Stimulated activated CD4-positive, alpha-beta T cell treated with anti-CD3 and anti-CD28 coated beads, TNF-alpha, amount 100 ng/mL, for 1 hour (primary cell): ENCODE measurements at places on chromosomes 2 and 18.

GRCh38 chr2:110115291-110116032 lies at the start of gene MALL:
TSS of gene MALL (minus strand) at chr2:110115822. CDS start at chr2:110115792, 30 bp downstream.
- no peak for DNase-seq

DNA sequence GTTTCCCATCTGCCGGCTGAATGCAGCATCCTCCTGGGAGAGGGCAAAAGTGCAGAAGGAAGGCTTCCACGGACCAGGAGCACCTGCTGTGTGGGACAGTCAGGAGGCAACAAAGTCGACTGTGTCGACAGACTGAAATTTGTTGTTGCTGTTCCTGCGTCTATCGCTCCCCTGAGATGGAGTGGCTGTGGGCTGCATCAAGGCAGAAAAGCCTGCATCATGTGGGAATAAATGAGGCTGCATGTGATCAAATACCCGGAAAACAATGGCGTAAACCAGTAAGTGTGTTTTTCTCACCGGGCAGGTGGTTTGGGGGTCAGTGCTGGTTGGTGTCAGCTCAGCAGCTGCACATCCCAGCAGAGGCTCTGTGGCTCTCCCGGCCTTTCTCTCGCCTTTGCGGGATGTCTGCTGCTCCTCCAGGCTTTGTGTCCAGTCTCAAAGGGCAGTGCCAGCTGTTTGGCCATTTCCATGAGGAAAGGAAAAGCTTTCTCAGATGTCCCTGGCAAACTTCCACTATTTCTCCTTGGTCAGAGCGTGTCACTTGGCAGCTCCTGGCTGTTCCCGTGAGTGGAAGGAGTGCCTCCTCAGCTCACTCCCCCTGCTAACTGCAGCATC lies 262.4 kb downstream of the NDUFA10 start:
- DNase-seq = no peak

- DNase-seq = no peak
Observed at GRCh38 chr18:24388957-24389356, 8.7 kb downstream of the OSBPL1A start.

DNA sequence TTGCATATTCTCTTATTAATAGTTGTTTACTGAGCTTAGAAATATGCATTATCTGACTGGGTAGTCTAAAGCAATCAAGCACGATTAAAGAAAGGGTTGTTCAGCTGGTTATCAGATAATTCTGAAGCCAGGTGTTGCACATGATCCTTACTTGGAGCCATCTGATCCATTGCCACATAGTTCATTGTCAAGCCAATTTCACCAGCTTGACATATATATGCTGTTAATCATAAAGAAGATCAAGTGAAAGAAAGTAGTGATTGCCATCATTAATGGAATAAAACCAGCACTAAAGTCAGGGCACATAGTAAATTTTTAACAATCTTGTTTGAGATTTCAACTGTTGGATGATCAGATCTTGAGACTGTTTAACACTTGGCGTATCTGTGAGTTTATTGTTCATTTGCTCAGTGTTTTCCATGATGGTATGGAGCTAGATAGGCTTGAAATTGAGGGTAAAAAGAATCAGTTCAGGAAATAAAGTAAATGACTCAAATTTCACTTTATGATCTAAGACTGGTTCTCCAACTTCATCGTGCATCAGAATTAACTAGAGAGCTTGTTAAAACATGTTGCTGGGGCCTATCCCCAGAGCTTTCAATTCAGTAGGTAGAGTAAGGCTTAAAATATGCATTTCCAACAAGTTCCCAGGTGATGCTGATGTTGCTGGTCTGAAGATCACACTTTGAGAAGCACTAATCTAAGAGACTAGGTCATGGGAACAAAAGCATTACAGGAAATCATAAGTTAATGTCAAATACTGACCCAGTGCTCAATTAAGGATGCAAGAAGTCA lies 539.6 kb downstream of the SATB2 start:
- DNase-seq = no peak

DNA sequence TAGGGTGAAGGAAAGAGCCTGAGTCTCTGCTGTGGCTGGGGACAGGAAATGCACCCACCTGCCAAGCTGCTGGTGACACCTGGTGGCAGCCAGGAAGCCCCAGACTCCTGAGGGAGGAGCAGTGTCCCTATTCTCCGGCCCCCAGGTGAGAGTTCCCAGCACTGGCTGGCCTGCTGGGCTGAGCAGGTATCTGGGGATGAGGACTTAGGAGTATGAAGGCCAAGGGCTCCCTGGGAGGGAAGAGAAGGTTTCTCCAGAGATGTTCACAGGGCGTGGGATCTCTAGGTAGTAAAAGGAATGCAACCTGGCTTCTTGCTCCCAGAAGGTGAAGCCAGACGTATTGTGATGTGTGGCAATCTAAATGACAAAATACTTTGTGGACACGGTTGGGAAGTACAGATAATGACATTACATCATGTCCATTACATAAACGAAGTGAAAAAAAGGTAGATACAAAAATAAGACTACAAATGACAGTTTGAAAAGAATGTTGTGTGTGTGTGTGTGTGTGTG lies 75.8 kb upstream of the SLC1A4 start:
- no peak for DNase-seq

DNA sequence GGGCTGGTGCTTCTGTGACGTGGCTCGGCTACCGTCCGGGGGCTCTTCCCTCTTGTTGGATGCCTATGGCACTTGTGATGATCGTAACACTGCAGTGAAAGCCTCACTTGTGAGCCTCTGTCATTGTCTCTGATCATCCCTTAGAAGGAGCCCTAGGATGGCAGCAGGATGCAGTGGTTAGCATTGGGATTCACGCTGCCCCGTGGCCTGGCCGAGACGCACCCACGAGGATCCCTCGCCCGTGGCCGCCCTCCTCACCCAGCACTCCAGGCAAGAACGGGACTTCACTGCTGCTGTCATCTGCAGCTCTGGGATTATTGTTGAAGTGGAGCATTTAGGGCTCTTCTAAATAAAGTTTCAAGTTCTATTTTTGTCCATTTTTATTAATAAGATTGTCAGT lies 46.8 kb upstream of the CTDP1 start:
- DNase-seq = no peak

- DNase-seq = no peak
Observed at GRCh38 chr2:31812051-31812798, 198.6 kb downstream of the MEMO1 start.

DNA sequence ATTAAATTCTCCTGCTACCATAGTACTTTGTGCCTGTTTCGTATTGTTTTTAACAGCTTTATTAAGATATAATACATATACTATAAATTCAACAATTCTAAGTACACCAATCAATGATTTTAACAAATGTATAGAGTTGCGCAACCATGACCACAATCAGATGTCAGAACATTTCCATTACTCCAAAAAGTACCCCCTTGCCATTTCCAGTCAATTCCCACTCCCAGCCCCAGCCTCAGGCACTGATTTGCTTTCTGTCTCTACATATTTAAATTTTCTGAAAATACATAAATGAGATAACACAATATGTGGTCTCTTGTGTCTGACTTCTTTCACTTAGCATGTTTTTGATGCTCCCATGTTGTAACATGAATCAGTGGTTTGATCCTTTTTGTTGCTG lies 193.9 kb downstream of the FIGN start:
- DNase-seq = no peak

DNA sequence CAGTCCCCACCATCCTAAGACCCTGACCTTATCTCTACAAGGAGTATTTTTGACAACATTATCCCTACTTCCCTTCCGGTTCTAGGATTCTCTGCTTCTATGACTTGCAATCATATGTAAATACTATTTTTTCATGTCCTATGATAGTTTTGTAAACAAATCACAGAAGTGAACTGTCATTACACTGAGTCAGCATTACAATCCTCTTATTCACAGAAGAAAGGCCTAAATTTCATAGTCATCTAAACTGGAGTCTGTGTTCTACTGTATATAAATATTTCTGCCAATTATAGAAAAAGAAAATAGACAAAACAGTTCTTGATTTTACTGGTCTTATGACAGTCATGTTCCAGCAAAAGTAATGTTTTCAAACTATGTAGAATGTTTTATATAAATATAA lies 265.1 kb downstream of the NCKAP5 start:
- DNase-seq = no peak

GRCh38 chr2:119202610-119203310 lies 20.9 kb upstream of the STEAP3 start:
- no peak for DNase-seq

DNA sequence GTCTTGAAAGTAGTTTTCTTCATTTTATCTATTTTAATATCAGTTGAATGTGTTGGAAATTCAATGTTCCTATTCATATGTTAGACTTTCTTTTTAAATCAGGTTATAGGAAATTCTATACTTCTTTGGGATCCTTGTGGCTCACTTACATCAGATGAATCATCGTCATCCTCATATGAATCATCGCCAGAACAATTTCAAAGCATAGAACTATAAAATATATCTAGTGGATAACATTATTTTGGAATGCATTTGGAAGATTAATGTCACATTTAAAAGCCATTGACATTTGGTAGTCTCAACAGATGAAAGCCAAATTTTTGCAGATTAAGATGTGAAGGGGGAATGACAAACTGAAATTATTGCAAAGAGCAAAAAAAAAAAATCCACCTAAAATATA lies 94.1 kb downstream of the FAM161A start:
- no peak for DNase-seq

- DNase-seq = no peak
Observed at GRCh38 chr2:7127156-7127555, 209.9 kb downstream of the RNF144A start.

DNA sequence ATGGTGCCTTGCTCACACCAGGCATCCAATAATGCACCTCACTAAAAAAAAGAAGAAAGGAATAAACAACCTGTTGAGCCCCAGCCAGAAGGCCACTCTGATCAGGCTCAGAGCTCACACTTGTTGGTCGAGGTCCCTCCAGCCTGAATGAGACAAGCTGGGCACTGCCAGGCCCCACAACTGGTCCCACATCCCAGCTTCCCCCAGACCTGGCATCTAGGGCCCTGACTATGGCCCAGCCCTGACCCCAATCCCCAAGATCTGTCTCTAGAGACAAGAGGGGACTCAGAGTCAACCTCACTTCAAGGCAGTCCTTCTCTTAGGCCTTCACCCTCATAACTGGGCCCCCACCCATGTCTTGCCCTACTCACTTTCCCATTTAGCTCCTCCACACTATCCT lies 22.4 kb downstream of the TEX51 start:
- DNase-seq = no peak

DNA sequence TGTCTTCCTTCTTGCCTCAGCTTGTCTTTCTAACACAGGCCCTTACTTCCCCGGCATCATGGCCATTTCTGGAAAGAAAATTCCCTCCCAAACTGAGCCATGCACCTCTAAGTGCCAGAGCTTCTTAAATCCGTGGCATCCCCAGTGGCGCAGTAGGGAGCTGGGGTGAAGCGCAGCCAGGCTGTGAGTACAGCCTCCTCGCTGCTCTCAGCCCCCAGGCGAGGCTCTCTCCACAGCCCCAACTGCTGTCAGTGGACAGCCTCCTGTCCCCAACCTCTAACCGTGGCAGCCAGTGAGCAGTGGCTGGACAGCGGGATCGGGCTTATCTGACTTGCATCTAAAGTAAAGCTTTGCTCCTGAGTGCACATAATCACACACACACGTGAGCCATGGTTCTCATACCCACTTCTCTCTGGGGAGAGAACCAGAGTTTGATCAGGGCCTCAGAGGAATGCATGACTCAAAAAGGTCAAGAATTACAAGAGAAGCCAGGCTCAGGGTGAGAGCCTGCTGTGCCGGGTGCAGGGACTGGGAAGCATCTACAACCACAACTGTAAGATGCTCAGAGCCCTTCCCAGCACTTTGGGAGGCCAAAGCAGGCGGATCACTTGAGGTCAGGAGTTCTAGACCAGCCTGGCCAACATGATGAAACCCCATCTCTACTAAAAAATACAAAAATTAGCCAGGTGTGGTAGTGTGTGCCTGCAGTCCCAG lies 50.7 kb downstream of the SFXN5 start:
- DNase-seq = no peak

DNA sequence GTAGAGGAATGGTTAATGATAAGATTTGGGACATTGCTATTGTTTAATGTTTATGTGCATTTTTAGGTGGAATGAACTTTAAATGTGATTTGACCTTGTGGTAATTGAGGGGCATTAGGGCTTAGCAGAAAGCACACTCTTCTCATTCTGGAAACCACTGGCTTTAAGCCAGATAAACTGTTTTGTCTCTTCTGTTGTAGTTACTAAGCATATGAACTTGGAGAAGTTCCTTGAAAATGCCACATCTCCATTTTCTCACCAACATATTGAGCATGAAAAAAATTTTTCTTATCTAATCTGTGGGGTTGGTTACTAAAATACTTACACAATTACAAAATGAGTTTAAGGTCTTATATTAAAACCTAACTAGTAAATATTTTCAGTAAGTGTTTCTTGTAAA lies 70.8 kb upstream of the FSHR start:
- no peak for DNase-seq

DNA sequence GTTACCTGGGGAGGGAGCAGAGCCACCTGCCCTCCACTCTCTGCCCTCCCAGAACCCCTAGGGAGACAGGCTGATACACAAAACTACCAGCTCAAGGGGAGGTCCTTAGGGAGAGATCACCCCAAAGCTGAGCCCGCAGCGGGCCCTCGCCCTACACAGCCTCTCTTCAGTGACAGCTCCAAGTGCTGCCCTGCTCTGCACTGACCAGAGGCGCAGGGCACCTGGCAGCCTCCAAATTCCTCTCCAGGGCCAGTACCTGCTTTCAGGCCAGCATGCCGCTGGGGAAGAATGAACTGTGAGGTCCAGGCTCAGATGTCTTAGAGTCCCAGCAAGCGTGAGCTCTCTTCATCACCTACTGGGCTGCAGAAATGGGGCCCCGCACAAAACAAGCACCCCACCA lies 11.3 kb upstream of the SH3BP4 start:
- no peak for DNase-seq

- no peak for DNase-seq
Observed at GRCh38 chr2:232999354-232999753, 13.7 kb downstream of the NGEF start.

- DNase-seq = no peak
Observed at GRCh38 chr2:9002637-9003365, 683 bp downstream of the MBOAT2 start.

GRCh38 chr2:118554616-118555015 lies 292.8 kb downstream of the EN1 start:
- DNase-seq = no peak

DNA sequence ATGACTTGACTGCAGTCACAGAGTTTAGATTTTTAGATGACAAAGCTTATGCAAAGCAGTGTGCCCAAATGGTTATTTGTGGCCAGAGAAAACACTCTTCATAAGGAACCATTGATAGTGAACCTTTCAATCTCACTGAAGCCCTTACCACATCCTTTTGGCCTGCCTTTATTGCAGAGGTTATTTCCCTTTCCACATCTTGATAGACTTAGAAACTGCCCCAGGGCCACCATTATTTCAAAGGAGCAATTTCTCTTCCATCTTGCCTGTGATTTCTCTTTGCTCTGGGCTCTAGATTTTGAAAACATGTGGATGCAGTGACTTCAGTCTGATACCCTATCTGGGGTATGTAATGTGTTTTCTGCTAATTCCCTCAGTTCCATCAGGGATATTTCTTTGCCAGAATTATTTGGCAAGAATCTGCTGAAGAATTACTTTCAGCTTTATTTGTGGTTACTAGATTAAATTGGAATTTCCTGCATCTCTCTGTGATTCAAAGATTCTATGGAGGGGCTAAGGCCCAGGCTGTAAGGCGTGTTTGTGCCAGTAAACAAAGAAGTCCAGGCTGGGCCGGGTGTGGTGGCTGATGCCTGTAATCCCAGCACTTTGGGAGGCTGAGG lies 51.0 kb downstream of the MOGAT1 start:
- no peak for DNase-seq
